NCI-H2081 treated with DMSO at 0.1 percent for 48 hours (cell line): ENCODE measurements at places on chromosomes 2 and 18.

DNA sequence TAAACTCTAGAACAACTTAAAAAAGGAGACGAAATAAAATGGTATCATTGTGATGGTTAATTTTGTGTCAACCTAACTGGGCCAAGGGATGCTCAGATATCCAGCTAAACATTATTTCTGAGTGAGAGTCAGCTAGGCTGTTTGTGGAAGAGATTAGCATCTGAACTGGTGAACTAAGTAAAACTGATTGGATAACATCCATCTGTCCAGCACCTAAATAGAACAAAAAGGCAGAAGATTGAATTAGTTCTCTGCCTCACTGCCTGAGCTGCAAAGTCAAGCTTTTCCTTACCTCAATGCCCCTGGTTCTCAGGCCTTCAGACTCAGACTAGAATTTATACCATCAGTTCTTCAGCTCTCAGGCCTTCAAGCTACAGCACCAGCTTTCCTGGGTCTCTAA is 30.0 kb downstream of the PPP3R1 start:
- DNase-seq, result no peak

DNA sequence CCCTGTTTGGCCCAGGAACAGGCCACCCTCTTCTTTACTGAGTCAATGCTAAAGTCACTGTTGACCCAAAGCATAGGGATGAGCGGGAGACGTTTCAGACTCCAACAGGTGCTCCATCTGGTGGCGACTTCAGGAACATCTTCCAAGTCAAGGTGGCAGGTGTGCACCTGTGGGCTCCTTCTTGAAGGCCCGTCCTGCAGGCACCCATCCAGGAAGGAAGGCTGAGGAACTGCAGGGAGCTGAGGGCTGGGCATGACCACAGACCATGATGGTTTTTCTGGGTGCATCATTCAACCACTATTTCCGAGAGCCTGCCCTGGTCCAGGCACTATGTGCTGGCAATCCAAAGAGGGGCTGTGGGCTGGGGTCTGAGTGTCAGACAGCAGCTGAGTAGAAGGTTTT is 142.8 kb downstream of the NDUFA10 start:
- no peak for DNase-seq

DNA sequence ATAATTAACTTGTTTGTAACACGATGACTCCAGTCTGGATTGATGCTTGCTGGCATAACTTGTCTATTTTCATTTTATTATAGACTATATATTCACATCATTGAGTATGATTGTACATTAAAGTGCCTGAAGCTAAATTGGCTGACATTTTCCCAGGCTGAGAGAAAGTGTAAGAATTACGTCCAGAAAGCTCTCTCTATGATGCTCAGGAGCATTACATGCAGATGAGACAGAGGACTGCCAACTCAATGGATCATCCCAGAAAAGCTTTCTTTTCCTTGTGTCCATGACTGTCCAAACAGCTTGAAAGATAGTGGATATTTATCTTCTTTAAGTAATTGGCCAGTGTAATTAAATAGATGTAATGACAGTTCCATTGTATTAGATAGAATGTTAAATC is 1372.2 kb upstream of the TMEFF2 start:
- no peak for DNase-seq

DNA sequence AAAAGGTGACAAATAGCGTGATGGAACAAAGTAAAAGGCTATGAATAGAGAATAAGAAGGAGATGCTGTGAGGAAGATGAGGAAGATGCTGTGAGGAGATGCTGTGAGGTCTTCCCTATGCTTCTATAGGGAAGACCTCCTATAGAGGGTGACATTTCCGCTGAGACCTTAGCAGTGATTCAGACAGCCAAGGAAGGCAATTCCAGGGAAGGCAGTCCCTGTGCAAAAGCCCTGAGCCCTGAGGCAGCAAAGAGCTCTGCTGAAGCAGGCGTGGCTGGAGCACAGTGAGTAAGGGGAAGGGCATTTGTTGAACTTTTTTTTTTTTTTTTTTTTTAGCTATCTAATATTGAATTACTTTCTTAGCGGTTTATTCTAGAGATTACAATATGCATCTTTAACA is 142.7 kb upstream of the FOSL2 start:
- DNase-seq, result no peak

GRCh38 chr2:201622306-201622970 is 20.9 kb downstream of the TMEM237 start:
- DNase-seq, result no peak
